Fibroblast of lung (primary cell): ENCODE measurements at places on chromosomes 7 and 10. TPM values are rescaled to one million over a fixed set of nuclear protein-coding genes. Genes with fewer than 3 reads are reported as not detected.

OPALIN gene
- total RNA-seq = not detected in 2 replicates

TRIM74 gene
- total RNA-seq = not detected in 2 replicates

PROSER2 gene
- total RNA-seq = 1.8 and 2.6 TPM in 2 replicates

FGL2 gene
- 6.2 and 97.6 TPM in 2 replicates for total RNA-seq

FAM131B gene
- total RNA-seq = 3.8 and 4.4 TPM in 2 replicates

KCNK18 gene
- not detected in 2 replicates for total RNA-seq

HOXA13 gene
- total RNA-seq = not detected in 2 replicates

SFTPA1 gene
- not detected in 2 replicates for total RNA-seq

ATOH7 gene
- total RNA-seq = under 0.01 TPM in 1 of 2 replicates, not detected in the other

MRPS24 gene
- total RNA-seq = 75.8 and 105 TPM in 2 replicates

CABCOCO1 gene
- total RNA-seq = 0.26 and 0.83 TPM in 2 replicates

UCN3 gene
- not detected in 2 replicates for total RNA-seq

TACR2 gene
- 0.17 and 0.26 TPM in 2 replicates for total RNA-seq

PLEKHS1 gene
- total RNA-seq = not detected in 2 replicates

EEPD1 gene
- total RNA-seq = 8.4 and 9.2 TPM in 2 replicates

USP6NL gene
- total RNA-seq = 8.7 and 8.9 TPM in 2 replicates

TACC2 gene
- total RNA-seq = 4.6 and 7.6 TPM in 2 replicates

OTUD1 gene
- total RNA-seq = 6.7 and 6.8 TPM in 2 replicates

LSM5 gene
- 13.6 and 23.0 TPM in 2 replicates for total RNA-seq

NAT16 gene
- total RNA-seq = not detected in 2 replicates

CFAP43 gene
- total RNA-seq = under 0.01 and 0.26 TPM in 2 replicates

RGS10 gene
- 50.9 and 67.8 TPM in 2 replicates for total RNA-seq

ASAH2 gene
- 0.51 and 0.99 TPM in 2 replicates for total RNA-seq

NRCAM gene
- total RNA-seq = 2.1 and 3.1 TPM in 2 replicates

SP8 gene
- not detected in 2 replicates for total RNA-seq

SPDYE1 gene
- under 0.01 TPM in 1 of 2 replicates, not detected in the other for total RNA-seq

FAM25C gene
- not detected in 2 replicates for total RNA-seq

SUN3 gene
- not detected in 2 replicates for total RNA-seq

MYOZ1 gene
- total RNA-seq = 0.17 and 0.51 TPM in 2 replicates

TMEM176A gene
- 14.2 and 61.1 TPM in 2 replicates for total RNA-seq

ST8SIA6 gene
- total RNA-seq = under 0.01 and 0.26 TPM in 2 replicates

RPEL1 gene
- 0.17 and 0.26 TPM in 2 replicates for total RNA-seq

GIMAP8 gene
- under 0.01 TPM in 2 replicates for total RNA-seq

GRID2IP gene
- not detected in 2 replicates for total RNA-seq

LIPM gene
- not detected in 2 replicates for total RNA-seq

PAPSS2 gene
- total RNA-seq = 51.1 and 102 TPM in 2 replicates

SLIT1 gene
- under 0.01 and 0.17 TPM in 2 replicates for total RNA-seq

ITGB8 gene
- total RNA-seq = 41.6 and 100 TPM in 2 replicates

SAMD9L gene
- total RNA-seq = 15.7 and 23.9 TPM in 2 replicates

TRPV6 gene
- not detected in 2 replicates for total RNA-seq

GDF2 gene
- total RNA-seq = not detected in 2 replicates

SYT15B gene
- total RNA-seq = not detected in 2 replicates

IKZF1 gene
- total RNA-seq = under 0.01 TPM in 1 of 2 replicates, not detected in the other

TBC1D12 gene
- 11.6 and 13.9 TPM in 2 replicates for total RNA-seq

LLCFC1 gene
- total RNA-seq = not detected in 2 replicates

PAPOLB gene
- total RNA-seq = under 0.01 TPM in 2 replicates

CBLL1 gene
- 17.5 and 21.1 TPM in 2 replicates for total RNA-seq

CCSER2 gene
- 23.6 and 28.2 TPM in 2 replicates for total RNA-seq

CDHR3 gene
- 4.9 and 9.4 TPM in 2 replicates for total RNA-seq

HOXA6 gene
- 3.6 and 4.4 TPM in 2 replicates for total RNA-seq

DNTT gene
- total RNA-seq = not detected in 2 replicates

MINDY3 gene
- 30.8 and 37.5 TPM in 2 replicates for total RNA-seq

CFAP46 gene
- total RNA-seq = 0.26 and 0.66 TPM in 2 replicates

ZNF789 gene
- 2.3 and 4.8 TPM in 2 replicates for total RNA-seq

NRBF2 gene
- total RNA-seq = 44.4 and 49.2 TPM in 2 replicates
